MG63 (cell line): ENCODE measurements at places on chromosomes 2 and 18. TPM values are rescaled to one million over a fixed set of nuclear protein-coding genes. Genes with fewer than 3 reads are reported as not detected.

UGT1A5 gene
- total RNA-seq, result not detected in 2 replicates

RFTN2 gene
- 0.07 TPM in 2 replicates for total RNA-seq

CNOT9 gene
- total RNA-seq, result 115 and 131 TPM in 2 replicates

FBXO15 gene
- total RNA-seq, result 1.1 TPM in 1 of 2 replicates, not detected in the other

CRYGB gene
- total RNA-seq, result not detected in 2 replicates

GRCh38 chr2:241559323-241560161 is 997 bp downstream of the BOK start:
- peak; percentile 47 for DNase-seq

DNA sequence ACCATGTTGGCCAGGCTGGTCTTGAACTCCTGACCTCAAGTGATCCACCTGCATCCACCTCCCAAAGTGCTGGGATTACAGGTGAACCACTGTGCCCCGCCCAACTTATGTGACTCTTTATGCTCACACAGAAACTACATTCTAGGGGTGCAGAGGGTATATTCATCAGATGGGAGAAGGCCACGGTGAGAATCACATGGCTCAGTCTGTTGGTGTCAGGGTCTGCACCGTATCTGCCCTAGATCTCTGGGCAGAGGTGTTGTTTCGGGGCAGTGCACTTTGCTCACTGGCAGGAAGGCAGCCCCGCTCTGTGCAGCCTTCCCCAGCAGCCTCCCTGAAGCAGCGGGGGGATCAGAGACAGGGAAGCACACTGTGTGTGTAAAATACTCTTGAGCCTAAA is 76.4 kb downstream of the SH3RF3 start:
- no peak for DNase-seq

DNA sequence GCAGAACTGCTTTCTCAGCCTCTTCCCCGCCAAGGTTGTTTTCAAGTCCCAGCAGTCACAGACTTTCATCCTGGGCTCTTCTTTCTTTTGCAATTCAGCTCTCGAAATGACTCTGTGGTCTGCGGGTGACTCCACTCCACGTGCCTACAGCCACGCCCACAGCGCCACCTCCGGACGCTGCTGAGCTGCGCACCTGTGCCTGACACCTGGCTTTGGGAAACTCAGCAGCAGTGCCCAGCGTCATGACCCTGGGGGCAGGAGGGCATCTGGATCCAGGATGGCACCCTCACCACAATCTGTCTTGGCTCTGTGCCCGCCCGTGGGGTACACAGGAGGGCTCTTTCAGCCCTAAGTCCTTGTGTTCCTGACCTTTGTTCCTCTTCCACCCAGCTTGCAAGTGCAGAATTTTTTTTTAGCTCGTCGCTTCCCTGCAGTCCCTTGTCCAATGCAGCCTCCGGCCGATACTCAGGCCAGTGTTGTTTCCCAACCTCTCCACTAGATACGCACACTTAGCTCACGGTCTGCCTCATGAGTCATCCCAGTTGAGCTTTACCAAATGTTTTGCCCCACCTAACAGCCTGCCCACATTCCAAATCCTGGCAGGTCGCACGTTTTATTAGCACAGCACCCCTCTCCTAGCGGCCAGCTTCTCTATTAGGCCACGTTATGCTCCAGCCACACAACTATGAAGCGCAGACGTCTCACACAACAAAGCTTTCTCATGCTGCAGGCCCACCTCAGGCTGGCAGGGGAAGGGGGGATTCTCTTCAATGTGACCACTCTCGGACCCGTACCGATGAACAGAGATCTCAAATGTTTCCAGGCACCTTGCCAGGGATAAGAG is 6.5 kb upstream of the CAPN10 start:
- DNase-seq, result peak; percentile 92

- DNase-seq, result no peak
Observed at GRCh38 chr2:46196871-46197462, 100.2 kb upstream of the EPAS1 start.

DNA sequence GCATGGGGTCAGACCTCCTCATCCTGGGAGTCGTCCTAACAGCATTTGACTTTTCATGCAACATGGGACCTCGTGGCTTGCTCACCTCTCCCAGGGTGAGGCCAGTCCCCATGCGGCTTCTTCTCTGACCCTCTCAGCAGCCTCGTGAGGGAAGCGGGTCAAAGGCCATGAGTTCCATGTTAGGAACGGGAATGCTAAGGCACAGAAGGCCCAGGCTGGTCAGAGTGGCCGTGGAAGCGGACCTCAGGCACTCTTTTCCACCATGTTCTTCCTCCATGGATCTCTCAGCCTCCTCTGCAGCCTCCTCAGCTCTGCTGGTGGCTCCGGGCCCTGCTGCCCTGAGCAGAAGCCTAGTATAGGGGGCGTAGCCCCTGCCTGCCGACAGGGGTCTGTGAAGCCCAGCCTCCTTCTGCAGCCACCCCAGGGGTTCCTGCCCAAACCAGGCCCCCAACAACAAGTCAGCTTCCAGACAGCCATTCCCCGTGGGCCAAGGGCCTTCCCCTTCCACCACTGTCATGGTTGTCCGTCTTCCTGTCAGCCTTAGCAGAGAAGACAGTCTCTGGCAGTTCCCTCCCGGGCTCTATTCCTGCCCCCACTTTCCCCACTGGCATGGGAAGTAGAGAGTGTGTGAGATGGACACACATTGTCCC is 60.0 kb upstream of the OTOF start:
- no peak for DNase-seq

GRCh38 chr2:241391892-241392665 is 36.0 kb downstream of the FARP2 start:
- no peak for DNase-seq

DNA sequence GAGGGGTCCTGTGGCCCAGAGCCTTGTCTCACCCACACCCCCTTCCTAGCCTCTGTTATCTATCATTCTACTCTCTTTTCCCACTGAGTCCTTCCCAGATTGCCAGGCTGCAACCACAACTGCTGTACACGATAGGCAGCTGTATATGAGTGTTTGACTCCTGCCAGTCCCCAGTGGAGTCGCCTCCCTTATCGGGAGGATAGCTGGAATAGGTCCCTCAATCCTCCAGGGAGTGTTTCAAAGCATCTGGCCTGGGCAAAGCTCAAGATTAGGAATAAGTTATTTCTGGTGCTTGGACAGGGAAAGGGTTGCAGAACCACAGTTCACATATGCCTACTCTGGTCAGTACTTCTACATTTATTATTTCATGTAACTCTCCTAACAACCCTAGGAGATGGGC is 4.8 kb downstream of the MSGN1 start:
- no peak for DNase-seq

DNA sequence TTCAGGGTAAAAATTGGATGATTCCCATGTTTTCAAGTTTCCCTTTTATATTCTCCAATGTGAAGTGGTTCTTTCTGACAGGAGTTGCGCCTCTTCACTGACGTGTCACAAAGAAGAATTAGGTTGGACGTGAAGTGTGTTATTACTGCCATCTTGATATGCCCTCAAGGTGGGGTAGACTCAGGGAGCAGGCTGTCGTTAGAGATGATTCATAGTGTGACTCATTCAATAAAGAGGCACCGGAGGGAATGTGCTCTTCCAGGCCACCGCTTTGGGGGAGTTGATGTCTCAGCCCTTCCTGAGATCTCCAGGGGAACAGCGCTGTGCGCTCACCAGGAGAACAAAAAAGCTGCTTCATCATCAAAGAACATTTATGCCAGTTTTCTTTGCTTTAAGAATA is 3.6 kb upstream of the DGKD start:
- peak; percentile 77 for DNase-seq

- no peak for DNase-seq
Observed at GRCh38 chr18:74299746-74300145, 8.0 kb upstream of the CYB5A start.

DNA sequence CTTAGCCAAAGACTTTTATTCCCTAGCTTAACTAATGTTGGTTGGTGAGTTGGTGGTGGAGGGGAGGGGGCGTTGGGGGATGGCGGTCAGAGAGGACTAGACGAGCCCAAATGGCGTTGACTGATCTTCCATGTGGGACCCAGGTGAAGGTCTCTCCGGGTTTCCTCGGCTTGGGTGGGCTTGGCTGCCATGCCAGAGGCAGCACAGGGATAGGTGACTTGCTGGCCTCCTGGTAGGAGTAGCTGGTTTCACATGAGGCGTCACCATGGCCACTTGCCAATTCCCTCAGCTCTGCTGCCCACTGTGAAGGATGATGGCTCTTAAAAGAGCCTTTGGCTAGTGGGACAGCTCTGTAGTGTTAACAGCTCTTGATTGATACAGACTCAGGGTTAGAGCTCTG is 1337.0 kb upstream of the FAM98A start:
- no peak for DNase-seq

- DNase-seq, result no peak
Observed at GRCh38 chr18:56470406-56471351, 167.7 kb downstream of the TXNL1 start.

DNA sequence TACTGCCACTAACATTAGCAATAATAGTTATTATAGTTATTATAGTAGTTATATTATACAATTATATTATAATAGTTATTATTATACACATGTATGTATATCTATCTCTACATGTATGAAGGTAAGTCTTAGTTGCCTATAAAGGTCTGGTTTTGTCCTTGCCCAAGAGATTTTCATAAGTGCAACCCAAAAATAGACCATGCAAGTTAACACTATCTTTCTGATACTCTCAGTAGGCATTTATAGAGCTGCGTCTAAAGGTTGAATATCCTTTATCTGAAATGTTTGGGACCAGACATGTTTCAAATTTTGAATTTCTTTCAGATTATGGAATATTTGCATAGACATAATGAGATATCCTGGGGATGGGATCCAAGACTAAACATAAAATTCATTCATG is 175.4 kb downstream of the MEMO1 start:
- DNase-seq, result no peak

- DNase-seq, result no peak
Observed at GRCh38 chr2:166921261-166921896, 33.1 kb downstream of the XIRP2 start.

GRCh38 chr2:196551014-196551413 is 88.5 kb upstream of the CCDC150 start:
- DNase-seq, result no peak

GRCh38 chr18:76474824-76475223 is 20.2 kb downstream of the ZNF516 start:
- DNase-seq, result no peak

DNA sequence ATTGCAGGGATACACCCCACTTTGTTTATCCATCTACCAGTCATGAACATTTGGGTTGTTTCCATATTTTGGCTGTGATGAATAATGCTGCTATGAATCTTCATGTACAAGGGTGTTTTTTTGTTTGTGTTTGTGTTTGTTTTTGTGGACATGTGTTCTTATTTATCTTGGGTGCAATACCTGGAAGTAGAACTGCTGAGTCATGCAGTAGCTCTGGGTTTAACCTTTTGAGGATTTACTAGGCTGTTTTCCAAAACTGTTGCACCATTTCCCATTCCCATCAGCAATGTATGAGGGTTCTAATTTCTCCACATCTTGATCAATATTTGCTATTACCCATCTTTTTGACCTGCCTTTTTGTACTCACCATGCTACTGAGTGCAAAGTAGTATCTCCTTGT is 140.0 kb upstream of the CYP1B1 start:
- DNase-seq, result no peak

GRCh38 chr2:201228271-201228911 is 31.9 kb upstream of the CASP8 start:
- peak; percentile 26 for DNase-seq

DNA sequence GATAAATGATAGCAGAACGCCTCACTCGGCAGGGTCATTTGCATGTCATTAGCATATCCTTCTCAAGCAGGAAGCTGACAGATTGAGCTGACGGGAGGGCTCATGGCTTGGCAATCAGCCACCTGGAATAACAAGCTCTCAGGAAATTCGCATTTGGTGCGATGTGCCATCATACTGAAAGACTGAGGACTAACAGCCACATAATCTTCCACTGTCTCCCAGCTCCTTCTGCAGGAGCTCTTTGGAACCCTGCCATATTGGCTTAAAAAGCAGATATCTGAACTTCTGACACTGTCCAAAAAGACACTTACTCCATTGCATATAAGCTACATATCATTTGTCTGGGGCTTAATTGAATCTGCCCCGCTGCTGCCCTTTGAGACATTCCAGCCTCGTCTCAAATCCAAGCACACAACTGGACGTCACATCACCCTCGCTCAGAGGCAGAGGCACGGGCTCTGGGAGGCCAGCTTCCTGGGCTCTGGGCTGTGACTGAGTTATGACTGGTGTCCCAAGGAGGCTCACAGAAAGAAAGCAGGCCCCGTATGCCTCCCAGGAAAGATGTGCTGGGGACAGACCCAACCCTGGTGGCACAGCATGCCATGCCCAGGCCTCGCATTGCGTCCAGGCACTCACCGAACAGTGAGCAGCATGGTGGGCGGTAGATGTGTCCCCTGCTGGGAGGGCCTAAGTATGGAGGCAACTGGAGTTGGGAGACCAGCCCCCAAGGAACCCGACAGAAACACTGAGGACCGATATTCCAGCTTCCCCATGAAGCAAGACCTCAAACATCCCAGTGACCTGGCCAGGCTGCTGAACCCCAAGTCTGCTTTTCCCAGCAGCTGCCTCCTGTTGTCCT is 228.0 kb downstream of the ATAD2B start:
- DNase-seq, result peak; percentile 36

GRCh38 chr2:180970016-180970415 is 10.4 kb upstream of the UBE2E3 start:
- DNase-seq, result no peak

- no peak for DNase-seq
Observed at GRCh38 chr2:47134386-47135090, 20.6 kb downstream of the STPG4 start.

DNA sequence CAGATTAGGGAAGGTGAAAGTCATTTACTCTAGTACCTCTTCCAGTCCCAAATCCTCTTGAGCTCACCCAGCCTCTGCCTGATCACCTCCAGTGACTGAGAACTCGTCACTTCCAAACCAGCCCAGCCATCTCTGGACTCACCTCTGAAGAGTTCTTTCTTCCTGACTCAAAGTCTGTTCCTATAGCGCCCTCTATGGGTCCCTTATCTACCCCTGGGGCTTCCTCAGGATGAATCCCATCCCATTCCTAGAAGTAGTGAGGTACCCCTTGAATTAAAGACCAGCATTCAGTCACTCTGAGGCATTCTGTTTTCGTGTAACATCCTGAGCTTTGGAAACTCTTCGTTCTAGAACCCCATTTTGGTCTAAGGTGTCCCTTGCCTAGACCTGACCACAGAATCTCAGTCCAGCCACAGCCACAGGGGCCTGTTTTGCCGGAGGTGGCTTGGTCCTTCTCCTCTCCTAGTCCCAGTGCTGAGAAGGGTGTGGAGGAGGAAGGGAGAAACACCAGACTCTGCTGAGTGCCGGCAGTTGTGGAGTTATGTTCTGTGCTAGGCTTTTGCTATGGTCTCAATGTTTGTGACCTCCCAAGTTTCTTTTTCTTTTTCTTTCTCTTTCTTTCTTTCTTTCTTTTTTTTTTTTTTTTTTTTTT is 32.7 kb downstream of the SIX3 start:
- DNase-seq, result peak; percentile 31

- no peak for DNase-seq
Observed at GRCh38 chr18:62745089-62745751, 29.9 kb downstream of the PHLPP1 start.
